ENCODE measurements at places on chromosomes 5 and 9. TPM values are rescaled to one million over a fixed set of nuclear protein-coding genes. Genes with fewer than 3 reads are reported as not detected.

GFI1B gene
- 0.59 TPM for total RNA-seq

FOXD4L6 gene
- not detected for total RNA-seq

- DNase-seq: no peak
Observed at GRCh38 chr5:169357291-169357690, 56.4 kb upstream of the SLIT3 start.

LCN1 gene
- not detected for total RNA-seq

DNA sequence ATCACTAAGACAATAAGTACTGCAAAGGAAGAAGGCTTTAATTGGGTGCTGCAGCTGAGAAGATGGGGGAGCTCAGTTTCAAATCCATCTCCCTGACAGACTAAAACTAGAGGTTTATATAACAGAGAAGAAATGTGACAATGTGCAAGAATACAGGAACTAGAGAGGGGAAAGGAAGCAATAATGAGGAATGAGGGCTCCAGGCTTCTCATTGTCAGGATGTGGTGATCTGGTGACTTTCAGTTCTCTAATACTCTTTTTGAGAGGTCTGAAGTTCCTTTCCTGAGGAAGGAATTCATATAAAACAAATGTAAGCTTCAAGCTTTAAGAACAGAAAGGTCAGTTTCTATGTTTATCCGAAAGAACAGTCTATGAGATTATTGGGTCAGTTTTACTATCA is 42.5 kb upstream of the SPATA31E1 start:
- DNase-seq: no peak
